ENCODE measurements at places on chromosomes 7 and 10.
A peak's percentile ranks its signal among the peaks of the same experiment; 100 is the strongest.

DNA sequence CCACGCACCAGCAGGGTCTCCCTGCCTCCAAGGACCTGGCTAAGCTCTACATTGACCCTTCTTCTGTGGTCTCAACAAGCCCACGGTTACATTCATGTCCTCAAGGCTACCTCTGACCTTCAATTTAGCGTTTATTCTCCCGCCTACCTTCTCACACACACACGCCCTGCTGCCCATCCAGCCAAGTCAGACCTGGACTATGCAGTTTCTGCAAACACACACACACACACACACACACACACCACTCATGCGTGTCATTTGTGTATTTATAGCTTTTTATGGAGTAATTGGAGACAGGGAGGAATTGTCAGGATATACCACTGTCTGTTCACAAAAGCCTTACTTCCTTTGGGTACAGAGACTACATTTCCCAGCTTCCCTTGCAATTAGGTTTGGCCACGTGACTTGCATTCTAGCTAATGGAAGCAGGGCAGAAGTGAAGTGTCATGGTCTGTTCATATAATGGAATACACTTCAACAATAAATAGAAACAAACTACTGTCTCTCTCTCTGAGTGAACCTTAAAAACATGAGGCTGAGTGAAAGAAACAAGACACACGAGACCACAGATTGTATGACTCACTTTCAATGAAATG is 53.8 kb upstream of the CPXM2 start:
- DNase-seq = peak; percentile 30

DNA sequence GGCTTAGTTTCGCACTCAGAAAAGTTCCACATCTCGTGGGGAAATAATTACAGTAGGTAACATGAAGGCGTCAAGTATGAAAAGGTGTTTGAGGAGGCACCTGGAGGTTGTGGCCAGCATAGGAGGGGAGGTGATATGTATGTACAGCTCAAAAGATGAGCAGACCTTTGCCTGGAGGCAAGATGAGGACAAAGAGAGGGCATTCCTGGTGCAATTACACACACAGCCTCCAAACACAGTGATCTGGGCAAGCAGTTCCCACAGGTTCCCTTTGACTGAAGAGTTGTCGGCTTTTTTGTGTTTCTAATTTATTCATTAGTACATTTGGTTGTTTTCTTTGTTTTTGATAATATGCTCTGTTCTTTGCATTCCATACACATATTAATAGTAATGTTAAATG is 46.9 kb downstream of the CDK14 start:
- no peak for DNase-seq

GRCh38 chr10:72076756-72077155 is 11.6 kb downstream of the SPOCK2 start:
- no peak for DNase-seq

GRCh38 chr10:11145495-11145855 is 127.8 kb downstream of the CELF2 start:
- DNase-seq = peak; percentile 50
